ENCODE measurements at places on chromosomes 3 and 15.
A peak's percentile ranks its signal among the peaks of the same experiment; 100 is the strongest.

DNA sequence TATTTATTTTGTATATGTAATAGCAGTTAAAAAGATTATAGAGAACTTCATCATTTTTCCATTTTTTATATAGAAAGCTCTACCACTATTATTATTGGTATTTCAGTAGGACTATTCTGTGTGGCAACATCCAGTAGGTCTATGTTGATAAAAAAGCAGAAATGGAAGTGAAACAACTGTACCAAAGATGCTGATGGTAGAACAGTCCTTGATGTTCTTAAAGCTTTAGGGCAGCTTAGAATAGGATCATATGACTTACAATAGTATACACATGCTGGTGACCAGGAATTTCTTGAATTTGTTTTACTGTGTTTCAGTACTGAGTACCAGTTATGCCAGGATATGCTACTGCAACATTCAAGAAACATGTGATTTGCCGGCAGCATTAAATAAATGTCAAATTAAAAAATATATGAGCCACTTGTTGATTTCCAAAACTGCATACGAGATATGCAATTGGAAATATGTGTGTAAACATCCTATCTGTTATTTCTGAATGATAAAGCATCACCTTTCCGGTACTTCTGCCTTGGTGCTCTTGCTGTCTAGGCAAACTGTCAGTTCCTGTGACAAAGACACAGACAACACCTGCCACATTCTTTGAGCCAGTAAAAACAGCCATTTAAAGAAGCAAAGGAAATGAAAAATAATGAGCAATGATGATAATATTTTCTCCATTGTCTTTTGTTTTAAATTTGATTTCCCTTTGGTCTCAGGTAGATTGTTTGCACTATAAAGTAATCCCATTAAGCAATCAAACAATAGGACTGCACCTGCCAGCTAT is 649.2 kb downstream of the ZPLD1 start:
- DNase-seq: no peak

- no peak for DNase-seq
Measured at GRCh38 chr3:85808755-85809154, 850.0 kb downstream of the CADM2 start.

DNA sequence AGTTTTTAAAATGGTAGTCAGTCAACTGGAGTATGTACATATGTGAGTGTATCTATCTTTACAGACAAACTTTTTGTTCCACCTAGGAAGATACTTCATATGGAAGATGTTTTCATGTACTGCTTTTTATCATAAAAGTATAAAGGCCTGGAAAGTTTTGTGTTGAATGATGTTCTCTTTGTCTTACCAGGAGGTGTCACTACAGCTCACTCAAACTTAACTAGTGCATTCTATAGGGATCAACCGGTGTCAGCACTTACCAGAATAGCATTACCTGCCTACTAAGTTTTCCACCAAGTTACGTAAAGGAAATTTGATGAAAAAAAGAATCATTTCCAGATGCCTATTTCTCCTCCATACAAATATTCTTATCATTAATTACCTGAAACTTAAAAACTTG is 522.6 kb upstream of the SEMA6D start:
- DNase-seq: no peak

- no peak for DNase-seq
Measured at GRCh38 chr3:193917158-193917557, 218.8 kb upstream of the HES1 start.

GRCh38 chr15:101426761-101427333 is 62.7 kb downstream of the PCSK6 start:
- no peak for DNase-seq

DNA sequence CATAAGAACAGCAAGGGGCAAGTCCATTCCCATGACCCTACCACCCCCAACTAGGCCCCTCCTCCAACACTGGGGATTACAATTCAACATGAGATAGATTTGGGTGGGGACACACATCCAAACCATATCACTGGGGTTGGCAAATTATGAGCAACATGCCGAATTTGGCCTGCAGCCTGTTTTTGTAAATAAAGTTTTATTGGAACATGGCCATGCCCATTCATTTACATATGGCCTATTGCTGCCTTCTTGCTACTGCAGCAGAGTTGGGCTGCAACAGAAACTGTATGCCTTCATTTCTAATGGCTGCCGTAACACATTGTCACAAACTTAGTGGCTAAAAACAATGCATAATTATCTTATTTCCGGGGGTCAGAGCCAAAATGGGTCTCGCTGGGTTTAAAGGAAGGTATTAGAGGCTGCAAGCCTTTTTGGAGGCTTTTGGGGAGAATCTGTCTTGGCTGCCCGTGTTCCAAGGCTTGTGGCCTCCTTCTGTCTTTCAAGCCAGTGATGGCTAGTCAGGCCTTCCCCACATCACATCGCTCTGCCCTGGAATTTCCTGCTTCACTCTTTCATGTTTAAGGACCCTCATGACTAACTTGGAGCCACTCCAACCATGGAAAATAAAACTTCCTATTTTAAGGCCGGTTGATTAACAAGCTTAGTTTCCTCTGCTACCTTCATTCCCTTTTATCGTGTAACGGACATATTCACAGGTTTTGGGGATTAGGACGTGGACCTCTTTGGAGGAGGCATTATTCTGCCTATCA is 428.5 kb upstream of the PROK2 start:
- DNase-seq: no peak

GRCh38 chr15:84590406-84590805 is 10.4 kb upstream of the ZSCAN2 start:
- no peak for DNase-seq

DNA sequence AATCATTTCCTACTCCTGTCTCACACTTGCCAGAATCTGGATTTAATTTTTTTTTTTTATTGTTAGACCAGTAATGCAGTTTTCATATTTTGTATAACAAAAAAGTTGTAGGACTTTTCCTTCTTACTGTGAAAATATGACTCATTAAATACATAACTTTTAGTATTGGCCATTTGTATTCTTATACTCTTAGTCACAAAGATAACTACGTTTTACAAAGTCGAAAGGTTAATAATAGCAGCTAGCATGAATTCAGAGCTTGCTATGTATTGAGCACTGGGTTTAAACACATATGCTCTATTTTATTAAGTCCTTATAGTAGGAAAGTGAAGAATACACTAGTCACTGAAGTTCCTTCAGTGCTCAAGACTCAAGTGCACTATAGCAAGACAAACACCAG is 43.1 kb downstream of the LRRN1 start:
- DNase-seq: no peak

- DNase-seq: no peak
Measured at GRCh38 chr15:31448635-31448979, 122.0 kb downstream of the KLF13 start.

DNA sequence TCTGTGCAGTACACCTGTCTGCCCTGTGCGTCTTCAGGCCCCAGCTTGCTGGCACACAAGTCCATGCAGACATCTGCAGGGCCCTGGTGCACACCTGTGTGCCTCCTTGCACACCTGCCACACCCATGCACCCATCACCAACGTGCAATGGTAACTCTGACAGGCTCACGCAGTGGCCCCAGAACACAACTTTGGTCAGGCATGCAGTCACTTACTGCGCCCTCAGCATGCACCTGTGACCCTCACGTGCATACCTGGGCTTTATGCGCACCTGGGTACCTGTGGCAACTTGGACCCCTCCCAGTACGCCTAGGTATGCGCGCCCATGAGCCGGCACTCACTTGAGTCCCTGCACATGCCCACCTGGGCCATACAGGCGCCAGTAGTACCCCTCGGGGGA is 1.7 kb downstream of the PLXND1 start:
- DNase-seq: no peak

DNA sequence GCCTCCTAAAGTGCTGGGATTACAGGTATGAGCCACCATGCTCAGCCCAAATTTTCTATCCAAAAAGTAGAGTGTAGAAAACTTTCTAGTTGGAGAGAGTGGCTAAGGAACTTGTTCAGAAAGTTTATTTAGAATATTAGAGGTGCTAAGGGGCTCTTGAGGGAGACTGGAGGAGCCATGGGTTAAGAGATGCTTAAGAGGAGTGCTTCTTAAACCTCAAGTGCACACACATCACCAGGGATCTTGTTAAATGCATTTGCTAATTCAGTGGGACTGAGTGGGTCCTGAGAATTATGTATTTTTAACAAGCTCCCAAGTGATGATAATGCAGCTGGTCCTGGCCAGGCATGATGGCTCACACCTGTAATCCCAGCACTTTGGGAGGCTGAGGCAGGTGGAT is 29.7 kb upstream of the SLMAP start:
- DNase-seq: no peak

GRCh38 chr3:63352008-63352279 is 73.8 kb downstream of the SYNPR start:
- no peak for DNase-seq

GRCh38 chr15:81115054-81115939 is 18.8 kb upstream of the CFAP161 start:
- no peak for DNase-seq

- no peak for DNase-seq
Measured at GRCh38 chr3:157755233-157755632, 252.0 kb upstream of the VEPH1 start.

- no peak for DNase-seq
Measured at GRCh38 chr3:45907769-45908705, 21.7 kb downstream of the CCR9 start.

DNA sequence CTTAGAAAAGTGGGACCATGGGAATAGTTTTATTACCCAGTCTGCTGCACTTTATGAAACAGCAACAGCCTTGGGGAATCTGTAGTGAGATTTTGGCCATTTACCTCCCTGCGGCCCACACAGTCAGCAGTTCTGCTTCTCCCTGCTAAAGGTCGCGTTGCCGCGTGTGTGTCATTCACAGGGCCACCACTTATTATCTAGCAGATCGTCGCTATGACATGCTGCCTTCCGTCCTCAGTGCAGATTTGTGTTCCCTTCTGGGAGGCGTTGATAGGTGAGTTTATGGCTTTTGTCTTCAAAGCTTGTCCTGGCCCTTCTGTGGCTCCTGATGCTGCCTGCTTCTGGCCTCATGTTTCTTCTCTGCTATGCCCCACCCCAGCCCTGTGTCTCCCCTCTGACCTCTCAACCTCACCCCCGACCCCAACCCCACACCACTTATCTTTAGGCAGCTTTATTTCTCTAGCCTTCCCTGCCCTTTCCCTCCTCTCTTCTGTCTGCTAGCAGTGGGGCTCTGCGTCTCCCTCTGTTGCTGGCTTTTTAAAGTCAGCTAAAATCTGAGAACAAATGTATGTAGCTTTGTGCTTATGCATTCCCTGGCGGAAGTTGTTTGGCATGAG is 30.1 kb downstream of the DIS3L start:
- no peak for DNase-seq

DNA sequence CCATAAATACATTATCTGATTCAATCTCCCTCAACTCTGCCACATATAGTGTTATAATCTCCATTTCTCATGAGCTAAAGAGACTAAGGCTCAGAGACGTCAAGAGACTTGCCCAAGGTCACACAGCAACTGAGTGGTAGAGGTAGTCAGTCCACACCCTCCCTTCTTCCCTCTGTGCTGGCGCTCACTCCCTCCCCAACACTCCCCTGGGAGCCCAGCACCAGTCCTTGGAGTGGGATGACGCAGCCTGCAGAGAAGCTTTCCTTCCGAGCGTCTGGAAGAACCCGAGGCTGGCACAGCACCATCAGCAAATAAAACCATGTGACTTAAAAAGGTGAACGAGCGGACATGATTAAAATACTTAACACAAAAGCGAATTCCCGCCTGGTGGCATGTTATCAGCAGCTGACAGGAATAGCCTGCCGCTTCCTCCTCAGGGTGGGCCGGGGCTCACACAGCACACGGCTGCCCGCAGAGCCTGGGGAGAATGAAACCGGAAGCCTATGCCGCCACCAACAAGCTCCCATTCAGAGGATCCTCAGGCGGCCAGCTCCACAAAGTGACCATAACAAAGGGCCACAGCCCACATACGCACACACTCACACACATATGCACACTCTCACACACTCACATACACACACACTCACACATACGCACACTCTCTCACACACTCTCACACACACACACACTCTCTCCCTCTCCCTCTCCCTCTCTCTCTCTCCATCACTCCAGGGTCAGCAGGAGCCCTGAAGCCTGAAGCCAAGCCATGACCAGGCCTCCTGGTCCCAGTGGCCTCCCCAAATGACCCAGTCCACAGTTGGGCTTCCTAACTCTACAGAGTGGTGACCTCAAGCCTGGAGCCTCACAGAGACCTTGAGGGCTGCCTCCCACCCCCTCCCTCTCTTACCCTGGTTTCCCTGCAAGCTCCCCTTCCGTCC is 120.5 kb downstream of the XXYLT1 start:
- peak; percentile 60 for DNase-seq

- DNase-seq: no peak
Measured at GRCh38 chr3:61573441-61573840, 12.1 kb downstream of the PTPRG start.

- DNase-seq: no peak
Measured at GRCh38 chr3:37540786-37541185, 320.9 kb upstream of the CTDSPL start.

Measured in posterior cingulate gyrus (tissue), 11 donors.